ENCODE measurements at places on chromosomes 13 and 19. TPM values are rescaled to one million over a fixed set of nuclear protein-coding genes. Genes with fewer than 3 reads are reported as not detected.

The FREM2 gene
- not detected for total RNA-seq

The PSG6 gene
- not detected for total RNA-seq

GRCh38 chr19:23378948-23379347 lies 16.3 kb downstream of the ZNF91 start:
- no peak overlapping the region for H3K4me3 ChIP-seq
- no peak for DNase-seq
- no peaks in the 10 kb centered on the region for H3K27me3 ChIP-seq
- peaks cover 29% of the 10 kb centered on the region for H3K36me3 ChIP-seq
- H3K4me1 ChIP-seq, result no peaks in the 10 kb centered on the region
- H3K27ac ChIP-seq, result no peak overlapping the region

- H3K27ac ChIP-seq, result no peak overlapping the region
- peaks cover 8% of the 10 kb centered on the region for H3K4me1 ChIP-seq
- H3K27me3 ChIP-seq, result no peaks in the 10 kb centered on the region
- H3K36me3 ChIP-seq, result no peaks in the 10 kb centered on the region
Measured at GRCh38 chr19:40143612-40144011, 47.6 kb upstream of the MAP3K10 start.

The ZNF90 gene
- 0.36 TPM for total RNA-seq

DNA sequence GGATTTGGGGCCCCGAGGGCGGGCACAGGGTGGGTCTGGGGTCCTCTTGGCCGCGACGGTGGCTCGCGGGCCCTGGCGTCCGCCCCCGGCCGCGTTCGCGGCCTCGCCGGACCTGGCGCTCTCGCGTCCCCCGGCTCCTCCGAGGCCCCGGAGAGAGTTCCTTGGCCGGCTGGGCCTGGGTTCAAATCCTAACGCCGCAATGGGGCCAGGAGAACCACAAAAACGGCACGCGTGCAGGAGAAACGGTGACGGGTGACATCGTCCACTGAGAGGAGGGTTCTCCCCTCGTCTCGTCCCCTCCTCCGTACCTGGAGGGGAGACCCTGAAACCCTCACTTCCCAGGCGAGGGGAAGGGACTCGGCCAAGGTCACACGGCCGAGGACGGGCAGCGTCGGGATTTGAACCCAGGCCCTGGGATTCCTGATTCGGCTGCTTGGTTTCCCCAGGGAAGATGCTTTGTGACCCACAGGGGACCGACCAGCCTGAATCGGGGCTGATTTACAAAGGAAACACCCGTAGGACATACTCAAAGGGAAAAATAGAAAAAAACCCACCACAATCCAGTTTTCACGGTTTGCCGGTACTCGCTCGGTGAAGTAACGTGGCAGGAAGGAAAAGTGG lies 624 bp downstream of the SAFB start:
- H3K4me3 ChIP-seq, result peak overlapping the region; percentile 64
- H3K36me3 ChIP-seq, result peaks cover 40% of the 10 kb centered on the region
- peaks cover 19% of the 10 kb centered on the region for H3K4me1 ChIP-seq
- DNase-seq, result no peak
- H3K27ac ChIP-seq, result peak overlapping the region; percentile 82
- no peaks in the 10 kb centered on the region for H3K27me3 ChIP-seq

DNA sequence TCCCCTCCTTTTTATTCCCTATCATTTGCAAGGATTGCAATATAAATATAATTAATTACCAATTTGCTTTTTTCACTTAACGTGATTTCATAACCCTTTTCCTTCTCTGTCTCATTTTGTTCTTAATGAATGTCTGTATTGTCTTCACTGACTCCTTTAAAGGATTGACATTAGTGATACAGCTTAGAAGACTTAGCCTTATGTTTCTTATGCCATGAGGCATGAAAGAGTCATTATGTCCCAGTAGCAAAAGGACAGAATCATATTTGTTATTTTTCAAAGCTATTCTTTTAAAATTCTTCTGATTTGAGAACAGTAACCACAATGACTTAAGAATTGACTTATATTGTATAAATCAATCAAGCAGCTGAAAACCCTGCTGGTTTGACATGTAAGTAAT lies 26.2 kb downstream of the SLC10A2 start:
- H3K4me1 ChIP-seq, result no peaks in the 10 kb centered on the region
- H3K4me3 ChIP-seq, result no peak overlapping the region
- H3K27ac ChIP-seq, result no peak overlapping the region
- DNase-seq, result no peak

GRCh38 chr19:39913682-39914333 lies 20.6 kb downstream of the FCGBP start:
- H3K4me1 ChIP-seq, result no peaks in the 10 kb centered on the region
- no peaks in the 10 kb centered on the region for H3K36me3 ChIP-seq
- DNase-seq, result no peak
- no peak overlapping the region for H3K4me3 ChIP-seq

The FFAR3 gene
- total RNA-seq, result not detected

The SLITRK5 gene
- under 0.01 TPM for total RNA-seq

The NUDT15 gene
- 26.7 TPM for total RNA-seq

DNA sequence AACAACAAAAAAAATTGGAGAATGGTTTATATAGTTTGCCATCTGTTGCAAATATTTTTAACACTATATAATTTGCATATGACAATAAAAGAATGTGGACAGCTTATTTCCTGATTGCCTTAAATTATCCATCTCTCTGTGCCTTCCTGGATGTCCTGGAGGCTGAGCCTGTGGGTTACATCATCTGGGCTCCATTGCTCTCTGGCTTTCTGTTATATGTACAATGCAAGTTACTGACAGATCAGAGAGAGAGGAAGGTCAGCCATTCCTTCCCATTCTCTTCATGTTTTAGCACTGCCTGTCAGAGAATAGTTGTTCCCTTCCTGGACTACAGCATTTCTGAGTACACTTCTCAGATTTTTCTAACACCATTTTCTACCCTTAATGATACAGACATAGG lies 758.3 kb upstream of the PCDH20 start:
- no peak for DNase-seq
- no peaks in the 10 kb centered on the region for H3K27me3 ChIP-seq
- H3K27ac ChIP-seq, result no peak overlapping the region

DNA sequence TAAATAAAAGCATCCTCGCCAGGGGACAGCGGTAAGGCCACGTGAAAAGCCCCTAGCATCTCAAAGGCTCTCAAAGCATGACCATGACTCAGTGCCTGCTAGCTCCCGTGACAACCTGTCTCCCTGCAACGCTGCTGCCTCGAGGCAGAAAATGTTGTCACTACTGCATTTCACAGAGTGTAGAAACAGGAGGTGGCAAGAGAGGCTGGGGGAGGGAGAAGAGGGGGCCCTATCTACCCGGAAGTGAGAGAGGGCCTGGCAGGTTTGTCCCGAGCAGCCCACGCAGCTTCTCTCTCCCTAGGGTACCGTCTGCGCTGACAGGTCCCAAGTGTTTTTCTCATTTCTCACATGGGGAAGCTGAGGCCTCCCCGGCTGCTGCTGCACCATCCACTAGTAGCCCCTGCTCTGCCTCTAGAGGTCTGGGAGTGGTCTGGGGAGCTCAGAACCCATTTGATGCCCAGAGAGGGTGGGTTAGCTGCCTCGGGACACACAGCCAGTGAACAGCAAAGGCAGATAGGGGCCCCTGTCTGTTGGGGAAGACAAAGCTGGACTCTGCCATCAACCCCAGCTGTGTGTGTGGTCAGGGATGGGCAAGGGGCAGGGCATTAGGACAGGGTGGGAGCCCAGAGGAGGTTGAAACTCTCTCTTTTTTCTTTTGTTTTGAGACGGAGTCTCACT lies 3.7 kb downstream of the TINCR start:
- peaks cover 2% of the 10 kb centered on the region for H3K4me1 ChIP-seq
- no peaks in the 10 kb centered on the region for H3K36me3 ChIP-seq
- no peak overlapping the region for H3K4me3 ChIP-seq
- DNase-seq, result peak; percentile 37
- no peak overlapping the region for H3K27ac ChIP-seq

The VSTM2B gene
- not detected for total RNA-seq

GRCh38 chr13:113406321-113407102 lies 42.6 kb upstream of the GRTP1 start:
- H3K4me1 ChIP-seq, result peaks cover 12% of the 10 kb centered on the region
- no peak overlapping the region for H3K27ac ChIP-seq
- H3K27me3 ChIP-seq, result no peaks in the 10 kb centered on the region
- no peak overlapping the region for H3K4me3 ChIP-seq

DNA sequence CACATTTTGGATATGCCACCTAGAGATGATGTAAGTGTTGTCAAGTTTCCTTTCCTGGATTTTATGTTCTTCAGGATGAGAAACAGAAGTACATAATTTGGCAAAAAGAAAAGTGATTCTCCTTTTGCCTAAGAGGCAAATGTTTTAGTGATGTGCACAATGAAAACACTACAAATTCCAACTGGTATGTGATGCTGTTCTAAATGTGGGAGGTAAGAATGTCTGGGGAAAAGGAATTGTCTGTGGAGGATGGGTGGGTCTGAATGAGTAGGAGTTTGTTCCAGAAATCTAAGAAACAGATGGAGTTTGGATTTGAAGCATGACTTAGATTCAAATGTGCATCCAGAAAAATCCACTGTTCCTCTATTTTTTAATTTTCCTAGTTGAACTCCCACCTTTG lies 473.6 kb upstream of the SPRY2 start:
- H3K36me3 ChIP-seq, result no peaks in the 10 kb centered on the region
- H3K4me1 ChIP-seq, result no peaks in the 10 kb centered on the region

GRCh38 chr19:5339198-5339949 lies 1.2 kb downstream of the PTPRS start:
- peaks cover 6% of the 10 kb centered on the region for H3K4me1 ChIP-seq
- no peak for DNase-seq
- H3K36me3 ChIP-seq, result no peaks in the 10 kb centered on the region
- peak overlapping the region; percentile 29 for H3K27ac ChIP-seq
- H3K4me3 ChIP-seq, result peak overlapping the region; percentile 78

- DNase-seq, result no peak
- H3K4me1 ChIP-seq, result no peaks in the 10 kb centered on the region
- H3K4me3 ChIP-seq, result no peak overlapping the region
- peaks cover 42% of the 10 kb centered on the region for H3K27me3 ChIP-seq
- no peaks in the 10 kb centered on the region for H3K36me3 ChIP-seq
- no peak overlapping the region for H3K27ac ChIP-seq
Measured at GRCh38 chr13:113022391-113022744, 53.4 kb downstream of the MCF2L start.

All from IMR-90 (cell line).